ENCODE measurements at places on chromosomes 2 and 18.
A peak's percentile ranks its signal among the peaks of the same experiment; 100 is the strongest.

- DNase-seq = no peak
- no peak overlapping the region for H3K4me3 ChIP-seq
- peaks cover 2% of the 10 kb centered on the region for H3K27me3 ChIP-seq
- no peak overlapping the region for H3K27ac ChIP-seq
- H3K36me3 ChIP-seq = no peaks in the 10 kb centered on the region
Measured at GRCh38 chr2:240857039-240858008, 11.3 kb upstream of the AGXT start.

GRCh38 chr2:159140070-159140769, 146.3 kb downstream of the WDSUB1 start:
- H3K27ac ChIP-seq = no peak overlapping the region
- H3K27me3 ChIP-seq = peaks cover 7% of the 10 kb centered on the region
- H3K36me3 ChIP-seq = no peaks in the 10 kb centered on the region
- peaks cover 4% of the 10 kb centered on the region for H3K4me1 ChIP-seq
- DNase-seq = no peak
- H3K4me3 ChIP-seq = no peak overlapping the region

GRCh38 chr2:173044686-173045085, 31.0 kb upstream of the MAP3K20 start:
- no peak for DNase-seq
- no peaks in the 10 kb centered on the region for H3K36me3 ChIP-seq
- no peak overlapping the region for H3K4me3 ChIP-seq

DNA sequence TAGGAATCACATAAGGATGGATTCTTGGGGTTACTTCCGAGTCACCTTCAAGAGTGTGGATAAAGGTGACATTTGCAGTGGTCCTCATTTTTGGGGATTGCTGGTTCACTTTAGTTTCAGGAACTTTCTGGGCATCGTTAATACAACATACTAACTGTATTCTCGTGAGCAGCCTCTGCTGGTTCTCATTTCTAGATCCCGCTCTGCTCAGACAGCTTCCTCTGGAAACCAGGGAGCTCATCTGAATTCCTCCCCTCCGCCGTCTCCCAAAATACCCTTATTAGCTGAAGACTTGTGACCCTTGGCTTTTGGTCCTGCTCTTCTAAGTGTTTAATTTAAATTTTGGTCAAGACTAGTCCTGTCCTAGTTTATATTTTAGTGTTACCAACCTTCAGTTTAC, 64.5 kb downstream of the ZNF532 start:
- no peaks in the 10 kb centered on the region for H3K36me3 ChIP-seq
- H3K27me3 ChIP-seq = peaks cover 12% of the 10 kb centered on the region
- H3K27ac ChIP-seq = no peak overlapping the region
- H3K4me3 ChIP-seq = no peak overlapping the region

GRCh38 chr2:217095511-217096205, 235.8 kb upstream of the TNP1 start:
- H3K36me3 ChIP-seq = no peaks in the 10 kb centered on the region
- H3K4me1 ChIP-seq = peaks cover 12% of the 10 kb centered on the region
- no peak overlapping the region for H3K27ac ChIP-seq
- DNase-seq = no peak

DNA sequence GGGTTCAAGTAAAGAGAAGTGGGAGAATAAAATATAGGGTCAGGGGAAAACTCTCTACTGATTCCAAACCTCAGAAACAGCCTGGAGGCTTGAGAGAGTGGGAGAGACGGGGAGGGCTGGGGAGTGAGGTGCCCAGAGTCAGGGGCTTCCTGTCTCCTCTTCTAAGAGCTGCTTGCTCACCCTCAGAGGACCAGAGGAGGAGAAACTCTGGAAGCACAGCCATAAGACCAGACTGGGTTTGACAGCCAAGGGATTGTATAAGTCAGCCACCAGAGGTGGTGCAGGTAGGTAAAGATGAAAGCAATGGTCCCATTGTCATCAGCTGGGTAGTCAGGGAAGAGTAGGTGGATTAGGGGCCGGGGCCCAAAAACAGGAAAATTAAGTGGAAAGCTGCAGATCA, 259.4 kb downstream of the TNS1 start:
- no peaks in the 10 kb centered on the region for H3K27me3 ChIP-seq
- no peak overlapping the region for H3K4me3 ChIP-seq
- H3K36me3 ChIP-seq = no peaks in the 10 kb centered on the region
- peak; percentile 8 for DNase-seq

GRCh38 chr2:236169741-236170589, 1.8 kb upstream of the GBX2 start:
- H3K27ac ChIP-seq = peak overlapping the region; percentile 67
- peaks cover 65% of the 10 kb centered on the region for H3K27me3 ChIP-seq
- peaks cover 7% of the 10 kb centered on the region for H3K4me1 ChIP-seq
- peak overlapping the region; percentile 38 for H3K4me3 ChIP-seq
- peaks cover 15% of the 10 kb centered on the region for H3K36me3 ChIP-seq

DNA sequence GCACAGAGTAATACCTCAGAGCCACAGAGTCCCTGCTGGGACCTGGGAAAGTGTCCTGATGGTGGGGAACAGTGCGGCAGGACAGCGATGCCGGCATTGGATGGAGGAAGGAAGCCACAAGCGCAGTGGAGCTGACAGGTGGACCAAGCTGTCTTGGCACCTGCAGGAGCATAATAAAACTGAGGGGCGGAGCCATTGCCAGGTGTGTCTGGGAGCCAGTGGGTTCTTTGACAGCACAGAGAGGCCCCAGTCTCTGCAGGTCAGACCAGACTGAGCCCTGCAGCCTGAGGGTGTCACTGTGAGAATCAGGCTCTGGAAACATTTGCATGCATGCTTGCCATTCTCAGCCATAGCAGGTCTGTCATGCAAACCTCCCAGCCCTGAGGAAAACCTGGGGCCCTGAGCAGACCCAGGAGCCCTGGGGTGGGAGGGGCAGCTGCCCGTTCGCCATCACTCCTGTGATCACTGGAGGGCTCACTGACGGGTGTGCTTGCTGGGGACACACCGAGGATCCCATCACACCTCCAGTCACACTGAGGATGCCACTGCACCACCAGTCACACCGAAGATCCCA, 210.5 kb upstream of the HDAC4 start:
- no peaks in the 10 kb centered on the region for H3K27me3 ChIP-seq
- no peak overlapping the region for H3K4me3 ChIP-seq
- no peaks in the 10 kb centered on the region for H3K36me3 ChIP-seq

DNA sequence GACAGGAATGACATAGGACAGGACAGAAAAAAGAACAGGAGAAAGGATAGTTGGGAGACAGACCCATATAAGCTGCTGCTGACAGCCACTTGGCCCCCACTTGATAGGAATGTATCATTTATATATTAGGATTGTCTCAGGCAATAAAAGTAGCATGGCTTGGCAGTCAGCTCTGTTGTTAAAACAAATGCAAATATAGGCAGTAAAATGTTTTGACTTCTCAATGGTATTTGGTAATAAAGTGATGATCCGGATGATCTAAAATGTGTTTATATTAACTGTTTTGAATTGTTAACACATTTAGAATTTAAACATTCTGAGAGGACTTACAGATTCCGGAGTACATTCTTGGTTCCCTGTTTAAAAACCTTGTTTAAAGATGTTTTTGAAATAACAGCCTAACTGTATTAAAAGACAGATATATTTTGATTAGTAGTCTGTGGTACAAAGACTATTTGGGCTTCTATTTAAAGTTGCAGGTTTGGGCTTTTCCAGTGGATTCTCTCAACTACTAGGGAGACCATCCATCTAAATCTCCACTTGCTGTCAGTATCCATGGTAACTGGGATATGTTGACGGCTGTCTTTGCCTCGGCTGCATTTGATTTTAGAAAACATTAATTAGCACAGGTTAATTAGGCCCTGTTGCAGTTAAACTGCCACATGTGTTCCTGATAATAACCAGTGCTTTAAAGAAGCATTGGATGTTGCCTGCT, 147.6 kb downstream of the ESCO1 start:
- H3K4me1 ChIP-seq = no peaks in the 10 kb centered on the region
- no peak for DNase-seq
- H3K27ac ChIP-seq = no peak overlapping the region

DNA sequence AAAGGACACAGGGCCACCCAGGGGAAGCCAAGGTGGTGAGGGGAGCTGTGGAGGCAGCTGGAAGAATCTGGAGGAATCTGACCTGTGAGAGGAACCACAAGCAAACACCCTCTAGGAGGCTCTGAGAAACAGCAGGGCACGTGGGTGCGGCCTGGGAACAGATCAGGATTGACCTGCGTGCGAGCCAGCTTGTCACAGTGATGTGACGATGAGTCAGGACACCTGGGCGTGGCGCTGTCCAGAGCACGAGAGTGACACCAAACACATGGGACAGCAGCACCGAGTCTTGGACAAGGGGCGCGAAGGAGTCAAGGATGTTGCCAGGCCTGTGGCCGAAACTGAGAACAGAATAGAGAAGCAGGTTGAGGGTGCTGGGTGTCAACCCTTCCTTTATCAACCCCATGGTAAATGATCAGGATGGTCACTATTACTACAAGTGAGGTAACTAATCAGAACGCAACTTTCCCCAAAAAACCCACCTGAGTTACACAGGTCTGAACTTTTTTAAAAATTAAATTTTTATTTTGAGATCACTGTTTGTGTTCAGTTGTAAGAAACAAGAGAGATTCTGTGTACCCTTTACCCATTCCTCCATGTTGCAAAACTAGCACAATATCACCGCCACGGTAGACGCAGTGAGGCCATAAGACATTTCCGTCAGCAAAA, 637 bp upstream of the SFT2D3 start:
- no peak for DNase-seq
- H3K4me3 ChIP-seq = peak overlapping the region; percentile 84
- peaks cover 41% of the 10 kb centered on the region for H3K4me1 ChIP-seq

DNA sequence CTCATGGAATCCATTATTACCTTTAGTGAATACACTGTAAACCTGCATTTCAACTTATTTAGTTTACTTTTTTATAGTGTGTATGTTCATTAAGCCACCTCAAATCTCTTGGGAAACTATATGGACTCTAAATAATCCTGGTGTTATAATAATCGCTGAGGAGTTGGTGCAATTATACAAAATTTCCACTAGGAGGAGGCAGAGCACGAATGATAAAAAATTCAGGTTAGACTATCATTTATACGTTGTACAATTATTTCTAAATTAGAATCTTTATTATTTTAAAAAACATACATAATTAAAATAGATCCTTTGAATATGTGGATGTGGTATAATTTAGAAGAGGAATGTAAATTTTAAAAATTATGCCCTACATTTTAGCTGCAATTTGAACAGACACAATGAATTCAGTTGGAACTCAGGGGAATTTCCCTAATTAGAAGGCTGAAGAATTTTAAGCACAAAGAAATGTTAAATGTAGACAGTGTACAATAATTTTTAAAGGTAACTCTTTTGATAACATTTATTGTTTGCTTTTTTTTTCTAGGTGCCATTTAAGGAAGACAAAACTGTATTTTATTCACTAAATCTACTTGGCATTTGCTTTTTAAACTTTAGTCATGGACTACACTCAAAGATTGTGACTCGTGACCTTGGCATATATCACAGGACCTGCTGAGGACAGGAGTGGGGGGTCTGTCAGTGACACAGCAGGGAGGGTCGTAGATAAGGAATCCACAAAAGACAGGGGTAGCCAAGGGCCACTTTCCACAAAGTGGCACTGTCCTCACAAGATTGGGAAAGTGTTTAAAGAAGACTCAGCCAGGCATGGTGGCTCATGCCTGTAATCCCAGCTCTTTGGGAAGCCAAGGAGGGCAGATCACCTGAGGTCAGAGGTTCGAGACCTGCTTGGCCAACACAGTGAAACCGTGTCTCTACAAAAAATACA, 45.5 kb downstream of the RAB12 start:
- no peaks in the 10 kb centered on the region for H3K4me1 ChIP-seq
- no peak overlapping the region for H3K4me3 ChIP-seq

DNA sequence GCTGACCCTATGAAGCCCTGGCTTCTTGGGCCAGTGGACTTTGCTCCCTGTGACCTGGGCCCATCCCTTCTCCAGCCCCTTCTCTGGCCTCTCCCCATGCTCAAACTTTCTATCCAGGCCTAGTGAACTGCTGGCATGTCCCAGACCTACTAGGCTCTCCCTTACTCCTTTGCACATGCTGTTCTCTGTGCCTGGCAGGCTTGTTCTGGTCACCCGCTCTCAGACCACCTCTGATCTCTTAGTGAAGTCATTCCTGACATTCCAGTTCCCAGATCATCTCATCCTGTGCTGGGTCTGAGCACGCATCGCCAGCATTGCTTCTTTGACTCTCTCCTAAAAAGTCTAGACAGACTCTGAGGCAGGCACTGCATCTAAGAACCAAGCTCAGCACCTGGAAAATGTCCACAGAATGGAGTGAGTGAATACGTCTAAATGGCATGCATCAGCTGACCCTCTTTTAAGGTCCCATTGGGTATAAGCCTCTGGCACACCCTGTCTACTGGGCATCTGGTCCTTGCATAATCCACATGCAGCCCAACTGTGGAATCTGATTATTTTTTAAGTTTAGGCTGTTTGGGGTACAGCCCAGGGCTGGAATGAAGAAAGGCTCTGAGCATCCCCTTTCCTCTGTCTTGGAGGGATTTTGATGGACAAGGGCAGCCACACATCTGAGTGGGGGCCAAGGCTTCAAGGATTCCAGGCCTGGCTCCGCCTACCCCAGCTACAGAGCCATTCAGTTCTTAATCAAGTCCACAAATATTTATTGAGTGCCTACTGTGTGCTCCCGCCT, 130.6 kb upstream of the HAAO start:
- H3K27me3 ChIP-seq = no peaks in the 10 kb centered on the region
- no peaks in the 10 kb centered on the region for H3K36me3 ChIP-seq
- H3K4me3 ChIP-seq = no peak overlapping the region
- peaks cover 4% of the 10 kb centered on the region for H3K4me1 ChIP-seq

DNA sequence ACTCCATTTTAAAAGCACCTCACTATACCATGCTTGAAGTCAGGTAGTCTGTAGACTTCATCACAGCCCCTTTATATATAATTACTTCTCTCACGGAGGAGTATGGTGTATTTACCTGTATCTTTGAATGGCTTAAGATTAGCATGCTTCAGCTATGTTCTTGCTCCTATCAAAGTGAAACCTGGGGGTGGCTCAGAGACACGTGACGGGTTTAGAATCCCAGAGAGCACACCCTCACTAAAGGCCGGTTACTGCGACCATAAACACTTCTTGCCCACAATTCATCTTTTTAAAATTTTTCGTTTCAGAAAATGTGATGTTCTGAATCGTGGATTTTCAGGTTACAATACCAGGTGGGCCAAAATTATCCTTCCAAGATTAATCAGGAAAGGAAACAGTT, 3.6 kb downstream of the IAH1 start:
- H3K4me1 ChIP-seq = peaks cover 42% of the 10 kb centered on the region
- H3K36me3 ChIP-seq = peaks cover 63% of the 10 kb centered on the region
- DNase-seq = no peak
- no peak overlapping the region for H3K4me3 ChIP-seq
- no peak overlapping the region for H3K27ac ChIP-seq
- H3K27me3 ChIP-seq = no peaks in the 10 kb centered on the region

DNA sequence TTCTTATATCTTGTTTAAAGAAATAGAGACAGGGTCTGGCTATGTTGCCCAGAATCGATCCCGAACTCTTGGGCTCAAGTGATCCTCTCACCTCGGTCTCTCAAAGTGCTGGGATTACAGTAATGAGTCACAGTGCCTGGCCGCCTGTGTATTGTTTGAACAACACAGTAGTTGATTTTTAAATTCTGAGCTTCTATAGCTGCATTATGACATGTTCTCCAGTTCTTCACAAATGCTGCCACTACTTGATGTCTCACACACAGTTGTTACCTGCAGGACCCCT, 7.7 kb upstream of the RHOB start:
- no peak overlapping the region for H3K4me3 ChIP-seq
- peaks cover 31% of the 10 kb centered on the region for H3K27me3 ChIP-seq
- no peaks in the 10 kb centered on the region for H3K36me3 ChIP-seq
- DNase-seq = peak; percentile 18
- no peaks in the 10 kb centered on the region for H3K4me1 ChIP-seq

- peaks cover 9% of the 10 kb centered on the region for H3K4me1 ChIP-seq
- H3K27me3 ChIP-seq = no peaks in the 10 kb centered on the region
- no peak overlapping the region for H3K27ac ChIP-seq
- no peak overlapping the region for H3K4me3 ChIP-seq
- H3K36me3 ChIP-seq = no peaks in the 10 kb centered on the region
Measured at GRCh38 chr2:128215897-128216642, 102.6 kb downstream of the HS6ST1 start.

Measured in activated CD8-positive, alpha-beta T cell treated with anti-CD3 and anti-CD28 coated beads, Interleukin-2, amount 10 ng/mL, durations not matched to agents 7 days and 5 days (primary cell).